ENCODE measurements at places on chromosomes 16 and 17. TPM values are rescaled to one million over a fixed set of nuclear protein-coding genes. Genes with fewer than 3 reads are reported as not detected.

RHBDF1 gene
- total RNA-seq = 11.8 TPM

SOCS3 gene
- 22.9 TPM for total RNA-seq

LDHD gene
- 0.95 TPM for total RNA-seq

GRCh38 chr16:80515374-80515773, 25.4 kb upstream of the DYNLRB2 start:
- DNase-seq = no peak

- peak; percentile 50 for DNase-seq
Measured at GRCh38 chr17:78013683-78014467, 55.4 kb downstream of the TNRC6C start.

DNA sequence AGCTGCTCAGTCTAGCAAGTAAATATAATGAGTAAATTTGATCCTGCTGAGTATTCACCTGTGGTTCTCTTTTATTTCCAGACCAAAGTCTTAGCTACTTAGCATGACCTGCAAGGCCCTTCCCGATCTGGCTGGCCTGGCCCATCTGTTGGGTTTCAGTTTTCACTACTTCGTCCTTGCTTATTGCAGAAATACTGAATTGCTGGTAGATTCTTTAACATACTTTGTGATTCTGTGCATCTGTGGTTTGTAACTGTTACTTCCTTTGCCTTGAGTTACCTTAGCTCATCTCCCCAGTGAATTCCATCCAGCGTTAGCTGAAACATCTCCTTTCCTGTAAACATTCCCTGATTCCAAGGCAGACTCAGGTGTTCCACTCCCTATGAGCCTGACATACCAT, 131.1 kb downstream of the PHKB start:
- DNase-seq = no peak

DNA sequence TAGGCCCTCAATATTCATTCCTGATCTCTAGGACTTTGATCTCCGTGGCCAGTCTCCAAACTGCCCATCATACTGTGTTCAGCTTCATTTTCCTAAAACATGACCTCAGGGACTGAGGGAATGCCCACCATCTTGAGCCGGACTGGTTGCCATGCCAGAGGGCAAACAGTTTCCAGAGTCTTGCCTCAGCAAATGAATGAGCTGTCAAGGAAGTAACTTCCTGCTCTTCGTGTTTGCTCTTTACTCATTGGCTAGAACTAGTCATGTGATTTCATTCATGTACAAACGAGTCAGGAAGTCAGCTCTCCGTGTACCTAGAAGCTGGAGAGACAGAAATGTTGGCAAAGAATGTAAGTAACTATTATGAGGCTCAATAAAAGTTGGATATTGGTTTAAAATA, 50.2 kb downstream of the ANKFN1 start:
- peak; percentile 38 for DNase-seq

DNA sequence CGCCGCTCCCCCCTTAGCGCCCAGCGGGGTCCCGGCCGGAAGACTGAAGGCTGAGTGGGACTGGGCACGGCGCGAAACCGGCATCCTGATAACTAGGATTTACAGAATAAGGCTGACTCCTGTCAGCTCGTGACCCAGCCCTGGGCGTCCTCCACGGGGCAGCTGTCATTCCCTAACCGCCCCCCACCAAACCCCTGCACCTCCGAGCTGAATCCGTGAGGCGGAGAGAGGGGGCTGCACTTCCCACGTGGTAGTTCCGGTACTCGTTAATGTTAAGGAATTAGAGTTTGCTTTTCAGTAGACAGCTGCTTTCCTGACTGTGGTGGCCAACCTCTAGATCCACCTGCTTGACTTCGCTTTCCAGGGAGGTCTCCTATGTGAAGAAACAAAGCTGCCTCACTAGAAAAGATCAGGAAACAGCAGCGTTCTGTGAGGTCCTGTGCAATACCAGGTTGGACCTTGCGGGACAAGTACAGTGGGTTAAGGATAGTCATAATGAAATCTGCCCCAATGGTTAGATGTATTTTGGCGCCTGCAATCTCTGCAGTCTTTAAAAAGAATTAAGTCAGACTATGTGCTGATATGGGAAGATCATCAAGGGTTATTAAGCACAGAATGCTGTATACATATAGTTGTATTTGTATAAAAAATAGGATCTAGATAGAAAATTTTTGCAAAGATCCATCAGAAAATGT, 1.1 kb upstream of the WBP2 start:
- no peak for DNase-seq

DNA sequence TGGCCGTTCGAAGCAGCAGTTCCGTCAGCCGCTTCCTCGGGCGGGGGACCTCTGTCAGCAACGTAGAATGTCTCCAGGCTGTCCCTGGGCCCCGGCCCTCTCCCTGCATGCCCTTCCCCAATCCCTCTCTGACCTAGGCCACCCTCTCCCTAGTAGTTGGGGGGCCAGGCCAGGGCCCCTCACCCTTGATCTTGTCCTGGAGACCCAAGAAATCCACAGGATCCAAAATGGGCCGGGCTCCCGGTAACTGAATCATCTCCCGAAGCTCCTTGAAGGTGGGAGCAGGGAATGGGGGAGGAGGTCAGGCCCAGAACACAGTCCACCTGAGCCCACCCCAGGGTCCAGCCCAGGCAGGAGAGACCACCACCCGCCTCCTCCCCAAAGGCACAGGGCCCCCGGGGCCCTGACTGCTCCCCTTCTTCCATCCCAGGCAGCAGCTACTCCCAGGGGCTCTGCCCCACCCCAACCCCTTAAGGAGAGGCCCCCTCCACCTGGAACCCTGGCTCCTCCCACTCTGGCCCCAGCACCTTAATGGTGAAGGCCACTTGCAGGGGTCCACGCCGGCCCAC, 4.7 kb upstream of the GRIN2C start:
- DNase-seq = no peak

Data from Caki2 (cell line).